Activated gamma-delta T cell treated with Interleukin-2 at 50 U/mL for 16 hours (primary cell): ENCODE measurements at places on chromosomes 2 and 18.

DNA sequence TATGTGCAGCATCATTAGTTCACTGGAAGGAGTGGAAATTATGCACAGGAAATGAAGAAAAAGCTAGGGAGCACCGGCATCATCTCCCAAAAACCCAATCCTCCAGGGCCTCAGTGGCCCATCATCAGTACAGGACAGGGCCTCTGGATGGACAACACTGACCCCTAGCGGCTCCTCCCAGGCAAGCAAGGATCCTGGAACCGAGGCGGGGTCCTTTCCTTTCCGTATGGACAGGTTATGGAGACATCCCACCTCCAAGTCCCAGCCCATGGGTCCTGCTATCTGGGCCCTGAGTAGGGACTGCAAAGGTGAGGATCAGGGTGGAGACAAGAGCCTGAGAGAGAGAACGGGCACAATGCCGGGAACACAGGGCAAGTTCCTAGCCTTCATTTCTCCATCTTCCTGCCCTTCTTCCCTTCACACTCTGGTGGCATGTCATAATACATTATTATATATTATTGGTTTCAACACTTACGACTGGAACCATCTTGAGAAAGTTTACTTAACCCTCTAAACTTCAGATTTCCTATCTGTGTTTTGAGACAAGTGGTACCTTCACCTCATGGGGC, 68.2 kb downstream of the ZNF516 start:
- no peak for DNase-seq

DNA sequence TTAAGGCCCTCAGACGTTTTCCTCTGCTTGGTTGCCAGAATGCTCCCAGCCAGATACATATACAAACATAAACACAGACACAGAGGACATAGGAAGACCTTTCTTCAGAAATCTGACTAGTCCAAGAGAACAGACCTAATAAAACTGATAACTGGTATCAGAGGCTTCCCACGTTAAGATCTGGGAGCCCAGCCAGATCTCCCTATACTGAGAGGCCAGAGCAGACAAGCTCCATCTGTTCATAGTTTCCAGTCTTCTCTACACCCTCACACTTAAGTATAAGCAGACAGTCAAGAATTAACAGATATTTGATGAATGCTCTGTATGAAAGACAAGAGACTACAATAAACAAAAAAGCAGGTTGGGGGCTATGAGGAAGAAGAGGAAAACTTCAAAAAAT, 240.5 kb upstream of the CHAC2 start:
- DNase-seq, result no peak

GRCh38 chr2:146821836-146822316, 1023.0 kb upstream of the ACVR2A start:
- DNase-seq, result no peak

DNA sequence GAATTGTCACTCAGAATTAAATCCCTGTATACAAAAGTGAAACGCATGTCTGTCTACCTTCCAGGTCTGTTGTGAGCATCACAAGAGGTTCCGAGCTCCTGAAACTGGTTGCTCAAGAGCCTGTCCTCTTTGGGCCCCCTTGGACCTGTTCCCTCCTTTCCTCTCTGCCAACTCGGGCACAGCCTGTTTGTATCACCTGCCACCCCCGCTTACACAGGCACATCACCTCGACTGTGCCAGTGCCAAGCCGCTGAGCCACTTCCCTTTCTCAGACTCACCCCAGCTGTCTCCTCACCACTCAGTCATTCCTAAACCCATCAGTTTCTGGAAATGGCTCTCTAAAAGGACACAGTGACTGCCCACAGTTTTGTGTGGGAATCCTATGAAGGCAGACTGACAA, 3.1 kb downstream of the EFR3B start:
- DNase-seq, result no peak

DNA sequence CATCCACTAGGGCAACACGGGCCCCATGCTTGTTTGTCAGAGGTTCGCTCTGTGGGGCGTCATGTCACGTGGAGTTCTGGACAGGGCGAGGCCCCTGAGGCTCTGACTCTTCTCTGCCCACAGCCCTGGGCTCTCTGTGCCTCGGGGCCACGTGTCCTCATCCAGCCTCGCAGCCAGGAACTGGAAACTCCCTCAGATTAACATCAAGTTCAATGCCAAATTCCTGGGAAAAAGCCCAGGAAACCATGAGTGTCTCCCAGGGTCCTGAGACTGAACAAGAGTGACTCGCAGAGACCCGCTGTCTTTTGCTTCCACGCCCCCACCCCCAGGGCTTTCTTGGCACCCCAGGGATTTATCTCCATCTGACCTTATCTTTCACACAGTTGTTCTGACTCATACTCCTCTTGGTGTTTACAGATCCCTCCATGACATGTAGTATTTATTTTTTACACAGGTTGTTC, 174.0 kb upstream of the PIEZO2 start:
- DNase-seq, result no peak

GRCh38 chr2:134408386-134408785, 154.5 kb downstream of the MGAT5 start:
- DNase-seq, result no peak

DNA sequence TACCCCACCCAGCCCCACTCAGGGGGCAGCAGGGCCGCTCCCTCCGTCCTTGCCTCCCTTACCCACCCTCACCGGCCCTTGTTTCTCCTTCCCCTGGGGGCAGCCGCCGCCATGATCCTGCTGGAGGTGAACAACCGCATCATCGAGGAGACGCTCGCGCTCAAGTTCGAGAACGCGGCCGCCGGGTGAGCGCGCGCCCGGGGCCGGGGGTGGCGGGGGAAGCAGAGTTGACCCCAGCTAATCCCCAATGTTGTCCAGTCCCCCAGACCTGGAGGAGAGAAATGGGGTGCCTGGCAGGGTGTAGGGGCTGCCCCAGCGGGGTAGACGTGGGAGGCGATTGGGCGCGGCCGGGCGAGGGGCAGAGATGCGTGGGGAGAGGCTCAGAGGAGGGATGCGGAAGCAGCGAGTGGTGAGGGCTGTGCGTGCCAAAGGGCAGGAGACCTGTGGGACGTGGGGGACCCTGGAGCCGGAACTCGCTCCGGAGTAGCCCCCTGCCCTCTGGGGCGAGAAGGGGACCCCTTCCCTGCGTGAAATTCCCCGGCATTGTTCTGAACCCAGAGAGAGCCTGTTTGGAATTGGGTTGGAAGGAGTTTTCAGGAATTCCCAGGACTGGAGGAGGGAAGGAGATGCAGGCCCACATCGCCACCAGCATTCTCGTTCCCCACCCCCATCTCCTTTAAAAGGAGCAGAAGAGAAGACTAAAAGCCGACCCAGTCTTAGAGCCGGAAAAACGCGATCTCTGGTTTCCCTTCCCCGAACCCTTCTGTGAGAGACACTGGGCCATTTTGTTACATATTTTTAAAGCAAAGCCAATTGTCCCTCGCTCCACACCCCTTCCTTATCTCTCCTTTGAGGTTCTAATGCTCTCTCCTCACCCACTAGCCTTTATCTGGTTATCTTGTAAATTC, 625 bp downstream of the ARPC2 start:
- DNase-seq, result peak; percentile 61

GRCh38 chr2:33448220-33448899, 28.1 kb upstream of the RASGRP3 start:
- DNase-seq, result no peak

DNA sequence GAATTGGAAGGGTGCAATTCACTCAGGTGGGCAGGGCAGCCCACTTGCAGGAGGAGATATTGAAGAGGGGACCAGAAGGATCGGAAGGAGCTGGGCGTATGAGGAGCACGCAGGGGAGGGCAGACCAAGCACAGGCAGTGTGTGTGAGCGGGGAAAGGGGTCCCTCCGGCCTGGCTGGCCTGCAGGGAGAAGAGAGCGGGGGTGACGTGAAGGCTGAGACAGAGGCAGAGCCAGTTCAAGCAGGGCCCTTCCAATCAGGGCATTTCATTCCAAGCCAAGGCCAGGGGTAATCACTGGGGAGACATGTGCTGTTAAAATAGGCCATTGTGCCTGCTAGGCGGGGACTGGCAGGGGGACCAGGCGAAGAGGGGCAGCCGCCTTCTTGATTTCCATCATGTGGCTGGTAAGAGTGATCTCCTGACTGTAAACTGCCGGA, 62.2 kb downstream of the ACKR3 start:
- DNase-seq, result no peak

DNA sequence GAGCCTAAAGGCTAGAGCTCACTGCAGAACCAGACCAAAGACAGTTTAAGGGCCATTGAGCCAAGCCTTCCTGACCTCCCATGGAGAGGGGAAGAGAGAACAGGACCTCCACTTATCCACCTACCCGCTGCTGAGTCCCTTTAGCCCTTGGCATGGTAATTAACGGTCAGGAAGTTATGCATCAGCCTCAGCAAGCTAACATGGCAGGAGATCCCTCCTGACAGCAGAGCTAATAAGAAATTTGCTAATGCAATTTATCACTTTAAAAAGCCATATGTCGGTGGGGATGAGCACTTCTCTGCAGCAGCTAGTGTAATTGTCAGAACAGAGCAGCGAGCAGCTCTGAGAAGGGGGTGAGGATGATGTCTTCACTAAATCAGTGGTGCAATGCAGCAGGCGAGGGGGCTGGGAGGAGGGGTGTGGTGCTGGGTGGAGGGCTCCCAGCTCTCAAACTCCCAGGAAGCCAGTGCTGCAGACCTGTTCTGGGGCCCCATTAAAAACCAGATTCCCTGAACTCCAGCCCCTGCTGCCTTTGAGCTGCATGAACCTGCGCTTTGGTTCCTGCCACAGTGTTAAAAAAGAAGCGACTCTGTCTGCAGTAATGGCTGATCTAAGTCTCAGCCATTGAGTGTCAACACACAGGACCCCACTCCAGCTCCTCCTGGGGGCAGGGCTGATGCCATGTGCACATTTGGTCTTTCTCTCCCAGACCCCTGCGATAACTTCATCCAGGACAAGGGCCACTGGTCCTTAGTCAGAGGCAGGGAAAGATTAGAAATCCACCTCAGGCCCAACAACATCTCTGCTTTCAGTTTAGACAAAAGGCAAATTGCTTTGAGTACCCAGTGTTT, 84.2 kb upstream of the STPG4 start:
- no peak for DNase-seq

DNA sequence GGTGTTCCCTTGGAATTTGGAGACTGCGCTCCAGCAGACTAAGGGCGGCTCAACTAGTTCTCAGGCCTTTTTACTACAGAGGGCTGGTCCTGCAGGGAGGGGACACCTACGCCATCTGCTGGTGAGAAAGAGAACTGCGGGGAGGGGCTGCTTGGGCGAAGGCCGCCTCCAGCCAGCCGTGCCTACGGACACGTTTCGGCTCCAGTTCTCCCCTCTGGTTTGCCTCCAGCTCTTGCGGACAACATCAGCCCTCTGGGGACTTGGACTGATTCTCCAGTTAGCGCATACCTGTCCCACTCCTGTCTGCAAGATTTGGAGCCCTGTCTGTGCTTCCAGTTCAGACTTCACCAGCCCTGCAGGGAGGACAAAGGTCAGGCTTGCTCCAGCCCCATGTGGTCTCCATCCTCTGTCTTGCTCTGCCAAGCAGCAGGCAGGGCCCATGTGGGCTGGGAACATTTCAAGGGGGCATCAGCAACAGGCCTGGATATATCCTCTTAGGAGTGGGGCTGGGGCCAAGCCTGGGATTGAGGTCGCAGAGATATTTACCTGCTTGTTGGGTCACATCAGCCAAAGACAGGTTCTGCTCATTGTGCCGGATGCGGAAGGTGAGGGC, 10.3 kb downstream of the PTPRN start:
- peak; percentile 91 for DNase-seq

DNA sequence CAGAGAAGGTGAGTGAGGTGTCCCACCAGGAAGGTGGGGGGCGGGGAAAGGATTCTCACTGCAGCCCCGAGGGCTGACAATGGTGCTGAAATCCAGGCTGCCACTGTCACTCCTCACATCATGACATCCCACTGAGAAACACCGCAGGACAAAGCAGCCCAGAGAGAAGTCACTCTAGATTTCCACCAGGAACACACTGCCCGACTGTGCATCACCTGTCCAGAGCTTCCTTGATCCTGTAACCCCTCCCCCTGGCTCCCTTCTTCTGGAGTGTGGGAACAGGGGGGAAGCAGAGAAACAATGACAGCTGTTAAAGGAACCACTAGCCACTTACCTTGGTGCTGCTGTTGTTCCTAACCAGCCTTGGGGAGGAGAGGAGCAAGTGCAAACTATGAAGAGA, 69.9 kb downstream of the MRO start:
- no peak for DNase-seq

DNA sequence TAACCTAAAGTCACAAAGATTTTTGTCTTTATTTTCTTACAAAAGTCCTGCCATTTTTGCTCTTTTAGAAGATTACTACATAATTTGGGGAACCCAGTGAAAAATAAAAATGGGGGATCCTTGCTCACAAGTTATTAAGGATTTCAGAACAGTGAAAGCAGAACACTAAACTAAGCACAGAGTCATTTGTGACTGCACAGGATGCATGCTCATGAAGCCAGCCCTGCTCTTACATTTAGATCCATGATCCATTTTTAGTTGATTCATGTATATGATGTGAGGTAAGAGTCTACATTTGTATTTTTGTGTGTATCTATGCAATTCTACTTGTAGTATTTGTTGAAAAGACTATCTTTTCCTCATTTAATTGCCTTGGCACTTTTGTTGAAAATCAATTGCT, 21.8 kb downstream of the SP140L start:
- DNase-seq, result no peak

- DNase-seq, result no peak
Observed at GRCh38 chr2:19759880-19760279, 141.9 kb downstream of the TTC32 start.

DNA sequence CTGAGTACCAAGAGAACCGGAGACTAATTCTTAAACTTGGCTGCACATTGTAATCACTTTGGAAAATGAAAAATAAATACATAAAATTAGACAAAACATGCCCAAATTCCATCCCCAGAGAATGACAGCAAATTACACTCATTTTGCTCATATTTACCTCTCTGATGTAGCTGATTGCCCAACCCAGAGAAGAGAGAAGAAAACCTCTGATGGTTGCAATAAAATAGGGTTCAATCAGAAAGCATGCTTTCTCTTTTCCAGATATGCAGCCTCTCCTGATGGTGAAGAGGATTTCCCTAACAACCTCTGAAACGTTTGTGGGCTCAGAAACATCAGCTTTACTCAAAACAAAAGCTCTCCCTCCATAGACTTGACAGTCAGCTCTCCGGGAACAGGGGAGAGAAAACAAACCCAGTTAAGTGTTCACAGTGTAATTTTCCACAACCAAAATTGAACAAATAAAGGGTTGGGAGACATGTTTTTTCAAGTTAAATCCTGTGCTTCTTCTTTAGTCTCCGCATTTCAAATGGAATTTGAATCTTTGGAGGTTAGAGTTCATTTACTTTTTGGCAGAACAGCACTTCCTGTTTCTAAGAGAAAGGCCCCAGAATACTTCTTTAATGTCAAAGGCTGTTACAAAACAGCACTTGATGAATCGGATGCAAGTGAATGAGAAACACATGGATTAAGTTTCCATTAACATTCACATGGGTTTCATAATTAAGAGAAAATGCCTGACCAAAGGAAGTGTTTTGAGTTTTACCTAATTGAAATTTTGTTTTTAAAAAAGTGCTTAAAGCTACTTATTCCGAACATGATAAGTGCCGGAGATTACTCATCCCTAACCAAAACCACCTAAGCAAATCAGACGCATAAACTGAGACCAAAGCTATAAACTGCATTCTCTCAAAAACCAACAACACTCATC, 570.1 kb upstream of the SYT4 start:
- DNase-seq, result no peak

- DNase-seq, result no peak
Observed at GRCh38 chr2:62716768-62717167, 11.3 kb downstream of the EHBP1 start.
